ENCODE measurements at places on chromosomes 3 and 15.

- DNase-seq: no peak
Measured at GRCh38 chr3:37635251-37635650, 226.4 kb upstream of the CTDSPL start.

DNA sequence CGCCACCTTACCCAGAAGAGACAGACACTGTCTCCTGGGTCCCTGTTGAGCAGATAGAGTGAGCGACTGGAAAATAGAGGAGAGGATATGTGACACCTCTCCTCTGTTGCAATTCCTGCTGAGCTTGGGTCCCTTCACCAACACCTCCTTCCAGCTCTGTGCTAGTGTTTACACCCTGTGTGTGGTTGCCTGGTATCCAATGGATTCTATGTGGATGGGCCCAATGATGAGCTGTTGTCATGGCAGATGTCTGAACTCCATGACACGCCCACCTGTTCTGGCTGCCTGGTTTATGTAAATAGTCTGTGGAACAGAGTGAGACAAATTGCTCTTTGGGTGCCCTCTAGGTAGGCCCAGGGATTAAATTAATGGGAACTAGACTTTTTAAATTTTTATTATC lies 23.7 kb downstream of the RBM5 start:
- DNase-seq: no peak

GRCh38 chr3:153429821-153430220 lies 267.8 kb downstream of the RAP2B start:
- no peak for DNase-seq

DNA sequence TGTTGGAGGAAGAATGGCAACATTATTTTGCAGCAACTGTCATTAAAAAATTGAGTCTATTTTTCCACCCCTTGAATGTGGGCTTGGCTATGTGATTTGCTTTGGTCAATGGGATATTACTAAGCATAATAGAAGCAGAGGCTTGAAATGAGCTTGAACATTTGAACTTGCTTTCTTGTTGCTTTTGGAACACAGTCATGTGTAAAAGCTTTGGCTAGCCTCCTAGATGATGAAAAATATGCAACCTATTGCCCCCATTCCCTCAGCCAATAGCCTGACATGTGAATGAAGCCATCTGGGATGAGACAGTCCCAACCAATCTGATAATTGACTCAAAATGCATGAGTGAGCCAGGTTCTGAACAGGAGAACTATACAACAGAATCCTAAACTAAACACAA lies 78.4 kb downstream of the PLSCR2 start:
- DNase-seq: no peak

DNA sequence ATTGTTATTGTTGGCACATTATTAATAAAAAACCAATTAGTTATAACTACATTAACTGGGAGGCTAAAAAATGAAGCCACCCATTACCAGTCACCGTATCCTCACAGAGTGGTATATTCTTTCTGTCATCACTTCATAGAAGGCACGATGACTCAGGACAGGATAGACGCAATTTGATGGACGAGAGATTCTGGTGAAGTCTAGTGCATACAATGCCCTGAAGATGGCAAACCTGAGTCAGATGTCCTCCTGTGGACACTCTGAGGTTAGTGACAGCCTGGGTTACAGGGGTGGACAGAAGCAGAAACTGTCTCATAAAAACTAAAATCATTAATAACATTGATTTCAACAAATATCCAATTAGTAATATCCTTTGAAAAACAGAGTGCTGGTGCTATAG lies 150.3 kb downstream of the SLC9A9 start:
- DNase-seq: no peak

DNA sequence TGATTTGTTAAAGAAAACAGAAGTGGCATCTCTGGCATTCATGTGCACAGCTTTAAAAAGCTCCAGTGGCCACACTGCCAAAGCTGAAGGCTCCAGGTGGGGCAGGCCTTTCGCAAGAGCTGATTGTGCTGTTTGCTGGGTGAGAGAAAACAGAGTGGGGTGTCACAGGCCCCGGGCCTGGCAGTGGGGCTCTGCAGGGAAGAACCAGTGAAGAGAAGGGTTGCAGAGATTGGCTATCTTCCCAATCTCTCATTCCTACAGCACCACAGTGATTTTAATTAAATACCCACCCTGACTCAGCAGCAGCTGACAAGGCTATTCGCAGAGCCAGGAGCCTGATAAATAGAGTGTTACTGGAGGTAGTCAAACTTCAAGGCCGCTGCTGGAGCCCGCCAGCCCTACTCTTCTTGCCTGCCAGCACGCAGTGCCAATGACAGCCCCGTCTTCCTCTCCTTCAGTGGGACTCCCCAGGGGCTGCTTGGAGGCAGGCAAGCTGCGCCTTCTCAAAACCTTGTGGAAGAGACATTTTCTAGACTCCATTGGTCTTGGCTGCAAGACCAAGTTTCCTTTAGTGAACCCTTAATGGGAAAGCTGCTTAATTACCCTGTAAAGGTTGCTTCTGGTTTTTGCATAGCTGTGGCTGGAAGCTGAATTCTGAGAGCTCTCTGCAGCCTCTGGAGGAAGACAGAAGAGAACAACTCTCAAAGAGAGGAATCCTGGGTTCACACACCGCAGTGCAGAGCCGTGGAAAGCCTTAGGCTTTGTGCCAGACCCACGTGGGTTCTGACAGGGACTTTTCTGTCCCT lies 225.8 kb upstream of the SLCO3A1 start:
- peak; percentile 67 for DNase-seq

DNA sequence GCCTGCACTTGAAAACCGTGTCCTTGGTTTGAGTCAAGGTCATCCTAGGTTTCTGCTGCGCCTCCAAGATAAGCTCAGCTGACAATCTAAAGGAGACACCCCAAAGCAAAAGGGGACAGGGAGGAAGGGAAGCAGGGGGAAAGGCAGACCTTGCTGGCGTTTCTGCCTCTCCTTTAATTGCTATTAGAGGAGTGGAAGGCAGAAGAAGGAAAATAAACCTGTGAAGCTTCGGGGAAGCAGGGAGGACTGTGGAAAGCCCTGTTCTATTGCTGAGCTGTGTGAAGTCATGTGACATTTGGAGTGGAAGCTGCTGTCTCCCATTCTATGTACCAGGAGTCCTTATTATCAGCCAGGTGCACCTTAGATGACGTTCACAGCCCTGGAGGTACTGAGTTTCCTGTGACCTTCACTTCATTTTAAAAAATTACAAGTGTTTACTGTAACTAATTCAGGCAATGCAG lies 21.5 kb upstream of the CHD2 start:
- DNase-seq: no peak

- DNase-seq: no peak
Measured at GRCh38 chr15:28955160-28955992, 69.6 kb downstream of the APBA2 start.

DNA sequence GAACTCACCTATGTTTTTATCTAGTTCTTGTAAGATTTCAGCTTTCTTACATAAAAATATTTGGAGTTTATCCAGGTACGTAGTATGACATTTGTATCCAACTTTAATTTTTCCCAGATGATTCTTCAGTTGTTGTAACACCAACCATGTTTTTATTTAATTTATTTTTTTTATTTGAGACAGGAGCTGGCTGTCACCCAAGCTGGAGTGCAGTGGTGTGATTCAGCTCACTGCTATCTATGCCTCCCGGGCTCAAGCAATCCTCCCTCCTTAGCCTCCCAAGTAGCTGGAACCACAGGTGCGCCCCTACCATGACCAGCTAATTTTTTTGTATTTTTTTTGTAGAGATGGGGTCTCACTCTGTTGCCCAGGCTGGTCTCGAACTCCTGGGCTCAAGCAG lies 6.6 kb downstream of the XYLB start:
- DNase-seq: no peak

- DNase-seq: no peak
Measured at GRCh38 chr3:143306407-143306806, 186.8 kb downstream of the CHST2 start.

- peak; percentile 18 for DNase-seq
Measured at GRCh38 chr15:38699633-38700230, 135.1 kb upstream of the RASGRP1 start.

DNA sequence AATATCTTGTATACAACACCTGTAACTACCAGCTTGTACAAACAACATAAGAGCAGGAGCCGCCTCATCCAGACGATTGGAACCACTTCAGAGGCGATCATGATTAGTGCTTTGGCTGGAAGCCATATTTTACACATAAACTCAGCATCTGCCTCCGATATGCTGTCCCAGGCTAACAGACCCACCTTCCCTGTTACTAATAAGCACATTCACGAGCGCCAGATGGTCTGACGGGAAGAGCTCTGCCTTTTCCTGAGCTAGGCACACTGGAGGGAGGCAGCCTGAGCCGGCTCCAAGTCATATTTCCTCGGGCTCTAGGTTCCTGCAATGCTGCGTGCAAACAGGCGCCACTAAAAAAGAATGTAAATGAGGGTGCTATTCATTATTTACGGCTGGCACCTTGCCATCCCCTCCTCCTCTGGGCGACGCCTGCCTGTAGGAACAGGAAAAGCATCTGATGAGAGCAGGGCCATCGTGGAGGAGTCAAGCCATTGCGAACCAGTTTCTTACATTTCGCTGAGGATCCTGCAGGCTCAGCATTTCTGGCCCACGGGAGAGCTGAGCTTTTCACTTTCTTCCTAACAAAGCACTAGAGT lies 98.2 kb downstream of the ANXA2 start:
- DNase-seq: no peak

DNA sequence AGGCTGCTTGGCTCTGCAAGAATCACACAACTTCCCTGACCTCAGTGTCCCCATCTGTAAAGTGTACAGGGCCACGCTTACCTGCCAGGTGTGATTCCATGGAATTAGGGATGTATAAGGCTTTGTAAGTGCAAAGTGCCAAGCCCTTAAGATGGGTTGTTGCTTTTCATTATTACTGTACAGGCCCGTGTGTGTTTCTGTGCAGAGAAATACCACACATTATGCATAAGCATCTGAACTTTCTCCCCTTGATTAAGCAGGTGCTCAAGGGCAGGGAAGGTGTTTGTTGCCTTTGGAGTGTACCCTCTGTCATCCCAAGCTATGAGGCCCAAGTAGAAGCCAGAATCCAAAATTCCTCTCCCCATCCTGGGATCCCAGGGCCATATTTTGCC lies 13.6 kb upstream of the HRH1 start:
- DNase-seq: no peak

GRCh38 chr3:150268426-150269391 lies 139.4 kb upstream of the TSC22D2 start:
- no peak for DNase-seq

DNA sequence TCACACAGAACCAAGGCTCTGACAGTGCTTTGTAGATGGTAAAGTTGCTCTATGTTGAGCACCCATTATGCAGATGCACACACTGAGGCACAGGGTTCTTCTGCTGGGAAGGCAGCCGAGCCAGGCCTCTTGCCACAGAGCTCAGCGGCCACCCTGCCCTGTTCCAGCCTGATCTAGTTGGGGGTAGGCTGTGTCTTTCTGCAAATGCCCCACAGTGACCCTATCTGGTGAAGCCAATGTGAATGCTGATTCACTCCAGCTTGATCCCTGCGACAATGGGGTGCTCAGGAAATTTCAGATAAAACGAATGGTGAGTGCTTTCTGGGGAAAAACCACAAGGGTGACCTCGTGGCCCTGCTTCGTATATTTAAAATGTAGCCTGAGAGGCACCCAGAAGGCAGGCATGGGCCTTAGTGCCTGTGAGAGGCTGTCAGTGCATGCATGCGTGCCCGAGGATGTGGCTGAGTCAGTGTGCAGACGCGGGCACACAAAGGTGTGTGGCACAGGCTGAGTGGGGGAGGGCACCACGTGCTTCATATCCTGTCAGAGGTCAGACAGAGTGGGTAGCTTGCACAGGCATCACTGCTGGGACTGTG lies 85.7 kb downstream of the ATP2B2 start:
- no peak for DNase-seq

GRCh38 chr15:64754663-64755426 lies 20.5 kb downstream of the RBPMS2 start:
- DNase-seq: no peak

GRCh38 chr3:42300013-42300412 lies 34.0 kb upstream of the CCK start:
- DNase-seq: no peak

DNA sequence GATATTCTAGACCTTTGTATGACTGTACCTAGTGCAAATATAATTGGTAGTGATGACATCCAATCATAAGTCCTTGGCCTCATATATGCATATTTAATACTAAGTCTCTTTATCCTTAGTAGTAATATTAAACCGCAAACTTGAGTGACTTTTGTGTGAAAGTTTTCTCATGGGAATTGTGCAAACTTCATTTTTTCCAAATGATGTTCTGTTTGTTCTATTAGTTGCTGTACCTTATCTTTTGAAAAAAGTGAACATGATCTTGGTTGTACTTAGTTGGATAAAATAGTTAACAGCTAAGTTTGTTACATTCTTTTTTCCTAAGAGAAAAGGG lies 43.2 kb downstream of the TMEM45A start:
- no peak for DNase-seq

- no peak for DNase-seq
Measured at GRCh38 chr3:157493627-157494550, 9.3 kb downstream of the VEPH1 start.

DNA sequence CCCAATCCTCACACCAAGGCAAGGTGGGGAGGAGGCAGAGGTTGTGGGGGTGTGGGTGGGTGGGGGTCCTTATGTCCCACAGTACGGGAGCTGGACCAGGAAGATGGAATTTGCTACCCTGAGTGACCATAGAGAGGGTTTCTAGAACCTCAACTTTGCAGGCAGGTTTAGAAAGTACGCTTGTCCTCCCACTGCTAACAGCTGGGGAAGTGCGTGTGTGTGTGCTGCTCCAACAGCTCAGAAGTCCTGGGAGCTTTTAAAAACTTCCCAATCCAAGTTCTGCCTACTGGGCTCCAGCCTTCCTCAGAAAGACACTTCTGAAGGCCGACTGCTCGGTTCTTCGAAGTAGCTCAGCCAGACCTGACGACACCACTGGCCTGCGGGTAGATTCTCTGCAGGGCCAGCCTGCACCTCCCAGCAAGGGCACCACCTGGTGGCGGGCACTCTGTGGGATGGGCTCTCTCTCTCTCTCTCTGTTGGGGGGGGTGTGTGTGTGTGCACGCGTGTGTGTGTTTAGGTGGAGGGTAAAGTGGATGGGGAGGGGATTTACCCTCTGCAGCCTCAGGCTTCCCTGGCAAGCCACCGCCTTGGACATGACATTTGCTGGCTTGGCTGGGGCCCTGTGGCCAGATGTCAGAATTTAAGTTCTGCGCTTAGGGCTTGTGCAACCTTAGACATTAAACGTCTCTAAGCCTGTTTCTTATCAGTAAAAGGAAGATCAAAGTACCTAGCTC lies 15.6 kb downstream of the TMEM158 start:
- peak; percentile 82 for DNase-seq

GRCh38 chr3:167187221-167187620 lies 192.9 kb downstream of the ZBBX start:
- DNase-seq: no peak

DNA sequence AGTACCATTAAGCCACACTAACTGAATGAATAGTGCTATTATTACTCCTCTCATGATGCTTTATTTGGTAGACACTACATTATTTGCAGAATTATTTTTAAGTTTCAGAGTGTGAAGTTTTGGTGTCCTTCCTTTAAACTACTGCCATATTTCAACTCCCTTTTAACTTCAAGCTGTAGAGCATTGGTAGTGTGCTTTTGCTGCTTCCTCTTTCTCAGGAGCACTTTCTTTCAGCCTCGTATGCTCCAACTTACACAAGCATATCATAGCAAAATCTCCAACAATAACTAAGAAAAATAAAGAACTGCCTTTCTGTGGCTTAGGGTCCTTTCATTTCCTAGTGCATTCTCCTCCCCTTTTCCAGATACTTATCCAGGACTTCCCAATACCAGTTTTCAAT lies 476.4 kb upstream of the AGTR1 start:
- DNase-seq: no peak

Data from left ventricle myocardium inferior (tissue), 1 donor.